Stimulated activated CD8-positive, alpha-beta memory T cell treated with anti-CD3 and anti-CD28 coated beads, Interleukin-4, amount 100 ng/mL, for 1 hour (primary cell): ENCODE measurements at places on chromosomes 16 and 17.

DNA sequence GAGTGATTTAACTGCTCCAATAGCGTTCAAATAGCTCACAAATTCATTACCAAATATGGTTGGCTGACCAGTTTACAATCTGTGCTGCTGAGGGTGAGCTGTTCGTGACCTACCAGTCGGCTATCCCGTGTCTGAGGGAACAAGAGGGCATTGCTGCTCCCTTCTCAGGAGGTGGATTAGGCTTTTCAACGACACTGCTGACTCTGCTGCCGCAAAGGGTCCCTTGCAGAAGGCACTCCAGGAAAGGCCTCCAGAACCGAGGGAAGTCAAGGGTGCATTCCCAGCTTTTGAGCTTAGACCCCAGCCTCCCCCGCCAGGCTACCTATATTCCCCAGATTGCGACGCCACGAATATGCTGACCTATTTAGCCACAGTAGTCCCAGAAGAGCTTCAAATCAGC, 32.3 kb downstream of the GJC1 start:
- DNase-seq, result no peak

- no peak for DNase-seq
Observed at GRCh38 chr17:21263376-21263775, 10.2 kb upstream of the NATD1 start.

GRCh38 chr17:74424117-74424516, 7.8 kb upstream of the GPRC5C start:
- DNase-seq, result no peak

DNA sequence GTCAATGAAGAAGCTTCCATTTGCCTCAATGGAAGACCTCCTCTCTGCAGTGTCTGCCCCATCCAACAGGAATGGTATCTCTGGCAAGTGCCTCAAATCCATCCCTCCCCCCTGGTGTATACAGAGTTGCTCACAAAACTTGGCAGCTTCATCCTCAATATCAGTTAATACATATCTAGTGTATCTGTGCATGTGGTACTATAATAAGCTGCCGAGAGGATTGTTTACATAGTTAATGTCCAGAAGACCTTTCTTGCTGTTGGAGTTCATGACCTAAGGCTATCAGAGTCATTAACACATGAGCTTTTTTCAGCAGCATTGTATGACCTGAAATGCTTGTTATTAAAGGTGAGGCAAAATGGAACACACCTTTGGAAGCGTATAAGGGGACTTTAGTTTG, 14.0 kb upstream of the RASL10B start:
- no peak for DNase-seq

- no peak for DNase-seq
Observed at GRCh38 chr16:12802661-12803060, 1.0 kb downstream of the CPPED1 start.

GRCh38 chr17:75738218-75738802, 17.1 kb downstream of the ITGB4 start:
- no peak for DNase-seq

DNA sequence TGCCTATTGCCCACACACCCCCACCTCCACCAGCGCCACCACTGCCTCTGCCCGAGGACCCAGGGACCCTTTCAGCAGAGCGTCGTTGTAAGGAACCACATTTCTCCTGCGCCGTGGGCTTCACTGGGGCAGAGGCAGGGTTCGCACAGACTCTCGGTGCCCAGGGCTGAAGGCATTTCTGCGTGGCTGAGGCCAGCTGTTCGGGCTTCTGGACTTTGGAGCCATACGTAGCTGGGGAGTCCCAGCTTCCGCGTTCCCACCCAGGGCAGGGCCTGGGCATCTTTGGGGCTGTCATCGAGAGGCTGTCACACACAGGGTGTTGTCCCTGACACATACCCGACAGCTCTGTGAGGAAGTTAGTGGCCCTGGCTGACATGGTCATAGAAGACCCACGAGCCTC, 16.0 kb upstream of the SMIM5 start:
- no peak for DNase-seq

DNA sequence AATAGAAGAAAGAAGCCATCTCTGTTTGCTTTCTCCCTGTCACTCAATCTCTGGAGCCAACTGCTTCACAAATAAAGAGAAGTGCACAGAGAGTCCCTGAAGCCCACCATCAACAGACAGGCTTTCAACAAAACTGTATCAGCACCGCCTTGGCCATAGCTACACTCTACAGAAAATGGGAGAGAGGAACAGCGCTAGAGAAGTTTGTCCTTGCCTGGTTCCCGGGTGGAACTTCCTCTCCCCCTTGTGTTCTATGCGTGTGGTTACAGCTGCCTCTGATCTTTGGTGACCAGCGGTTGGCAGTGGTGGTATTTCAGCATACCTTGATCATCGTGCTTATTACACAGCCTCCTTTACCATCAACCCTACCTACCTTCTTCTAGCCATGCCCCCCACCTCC, 91.4 kb upstream of the CCL2 start:
- DNase-seq, result no peak

DNA sequence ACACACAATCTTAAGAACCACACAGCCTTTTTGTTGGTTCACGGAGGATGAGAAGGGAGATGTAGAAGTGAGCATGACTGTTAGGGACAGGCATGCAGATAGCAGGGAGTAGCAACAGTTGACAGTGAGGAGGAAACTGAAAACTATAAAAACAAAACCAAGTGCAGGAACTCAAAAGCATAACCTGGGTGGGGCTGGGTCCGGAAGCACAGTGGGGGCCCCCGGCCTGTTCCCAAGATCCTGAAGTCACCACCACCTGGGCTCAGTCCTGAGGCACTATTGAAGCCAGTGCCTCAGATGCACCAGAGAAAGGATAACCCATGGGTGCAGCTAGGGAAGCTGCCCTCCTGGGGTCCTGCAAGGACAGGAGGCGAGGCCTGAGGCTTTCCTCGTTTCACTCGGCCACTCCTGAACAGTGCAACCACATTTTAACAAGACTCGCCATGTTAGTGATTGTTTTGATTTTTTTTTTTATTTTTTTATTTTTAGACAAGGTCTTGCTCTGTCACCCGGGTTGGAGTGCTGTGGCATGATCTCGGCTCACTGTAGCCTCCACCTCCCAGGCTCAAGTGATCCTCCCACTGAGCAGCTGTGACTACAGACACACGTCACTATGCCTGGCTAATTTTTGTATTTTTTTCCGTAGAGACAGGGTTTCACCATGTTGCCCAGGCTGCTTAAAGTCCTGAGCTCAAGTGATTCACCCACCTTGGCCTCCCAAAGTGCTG, 27.7 kb upstream of the CBX4 start:
- no peak for DNase-seq

GRCh38 chr17:74923538-74924249, 379 bp upstream of the OTOP2 start:
- DNase-seq, result peak; percentile 42

GRCh38 chr17:60167065-60167741, 17.4 kb downstream of the CA4 start:
- no peak for DNase-seq

- DNase-seq, result peak; percentile 19
Observed at GRCh38 chr17:28953444-28954118, 2.3 kb upstream of the PHF12 start.

GRCh38 chr16:89409161-89409711, 81.1 kb downstream of the ANKRD11 start:
- DNase-seq, result peak; percentile 34

GRCh38 chr16:23679274-23679985, 741 bp downstream of the PLK1 start:
- no peak for DNase-seq

DNA sequence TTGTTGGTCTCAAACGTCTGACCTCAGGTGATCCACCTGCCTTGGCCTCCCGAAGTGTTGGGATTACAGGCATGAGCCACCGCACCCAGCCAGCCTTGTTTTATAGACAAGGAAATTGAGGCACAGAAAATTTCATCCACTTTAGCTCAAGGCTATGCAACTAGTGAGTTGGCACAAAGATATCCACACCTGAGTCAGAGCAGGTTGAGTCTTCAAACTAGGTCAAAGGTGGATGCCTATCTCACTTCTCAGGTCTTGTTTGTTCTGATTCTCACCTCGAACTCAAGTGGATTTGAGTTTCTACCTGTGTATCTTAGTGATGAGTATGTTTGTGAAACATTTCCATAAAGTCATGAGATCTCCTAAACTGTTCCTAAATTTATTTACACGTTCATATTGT, 35.6 kb upstream of the GAS7 start:
- no peak for DNase-seq

DNA sequence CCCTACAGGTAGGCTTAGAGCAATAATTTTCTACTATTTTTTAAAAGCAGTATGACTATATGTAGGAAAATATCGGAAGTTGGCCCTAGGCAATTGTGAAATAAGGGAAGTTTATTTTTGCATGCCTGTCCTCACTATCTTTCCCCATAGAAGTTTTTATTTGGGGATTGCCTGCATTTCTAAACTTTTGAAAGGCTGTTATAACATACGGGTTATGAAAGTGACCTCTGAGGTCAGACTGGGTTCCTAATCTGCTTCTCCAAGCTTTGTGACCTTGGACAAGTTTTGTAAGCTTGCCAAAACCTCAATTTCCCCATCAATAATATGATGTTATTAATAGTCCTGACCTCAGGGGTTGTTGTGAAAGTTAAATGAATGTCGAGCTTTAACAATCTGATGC, 67.1 kb downstream of the ARHGAP44 start:
- DNase-seq, result no peak

GRCh38 chr17:74040729-74041128, 162.7 kb upstream of the RPL38 start:
- DNase-seq, result no peak

DNA sequence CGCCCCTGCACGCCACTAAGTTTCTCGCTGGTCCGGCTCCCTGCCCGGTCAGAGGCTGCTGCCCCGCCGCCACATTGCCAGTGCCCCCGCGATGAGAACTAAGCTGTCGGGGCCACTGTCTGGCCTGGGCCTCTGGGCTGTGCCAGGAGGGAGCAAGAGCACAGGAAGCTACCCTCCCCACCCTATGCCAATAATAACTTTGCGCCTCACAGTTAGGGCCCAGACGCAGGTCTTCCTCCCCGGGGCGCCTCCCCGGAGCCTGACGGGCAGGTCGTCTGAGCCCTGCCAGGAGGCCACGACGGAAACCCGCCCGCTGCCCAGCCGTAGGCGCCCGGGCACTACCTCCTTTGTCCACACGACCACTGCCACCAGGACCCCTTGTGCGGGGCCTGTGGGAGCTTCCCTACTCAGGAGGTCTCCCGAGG, 1.5 kb downstream of the ZFPM1 start:
- DNase-seq, result no peak

DNA sequence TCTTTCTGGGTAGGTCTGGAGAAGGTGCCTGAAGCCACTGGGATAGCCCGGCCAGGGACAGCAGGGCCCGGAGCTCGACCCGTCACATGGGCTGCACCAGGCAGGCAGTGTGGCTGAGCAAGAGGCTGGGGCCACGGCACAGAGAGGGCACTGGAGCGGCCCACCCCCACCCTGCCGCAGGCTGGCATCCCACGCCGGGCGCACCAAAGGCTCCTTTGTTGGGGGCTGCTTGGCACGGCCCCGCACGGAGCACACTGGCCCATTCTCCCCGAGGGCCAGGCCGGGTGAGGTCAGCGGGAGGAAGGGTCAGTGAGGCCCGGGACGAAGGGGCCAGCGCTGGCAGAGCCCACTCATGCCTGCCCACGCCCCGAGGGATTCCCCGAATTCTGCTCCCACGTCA, 36.5 kb upstream of the PVALEF start:
- DNase-seq, result no peak

GRCh38 chr16:81765111-81765919, 13.8 kb upstream of the PLCG2 start:
- DNase-seq, result no peak

- DNase-seq, result no peak
Observed at GRCh38 chr16:88303890-88304819, 78.6 kb upstream of the ZNF469 start.

- no peak for DNase-seq
Observed at GRCh38 chr16:19138601-19139000, 24.8 kb downstream of the ITPRIPL2 start.

DNA sequence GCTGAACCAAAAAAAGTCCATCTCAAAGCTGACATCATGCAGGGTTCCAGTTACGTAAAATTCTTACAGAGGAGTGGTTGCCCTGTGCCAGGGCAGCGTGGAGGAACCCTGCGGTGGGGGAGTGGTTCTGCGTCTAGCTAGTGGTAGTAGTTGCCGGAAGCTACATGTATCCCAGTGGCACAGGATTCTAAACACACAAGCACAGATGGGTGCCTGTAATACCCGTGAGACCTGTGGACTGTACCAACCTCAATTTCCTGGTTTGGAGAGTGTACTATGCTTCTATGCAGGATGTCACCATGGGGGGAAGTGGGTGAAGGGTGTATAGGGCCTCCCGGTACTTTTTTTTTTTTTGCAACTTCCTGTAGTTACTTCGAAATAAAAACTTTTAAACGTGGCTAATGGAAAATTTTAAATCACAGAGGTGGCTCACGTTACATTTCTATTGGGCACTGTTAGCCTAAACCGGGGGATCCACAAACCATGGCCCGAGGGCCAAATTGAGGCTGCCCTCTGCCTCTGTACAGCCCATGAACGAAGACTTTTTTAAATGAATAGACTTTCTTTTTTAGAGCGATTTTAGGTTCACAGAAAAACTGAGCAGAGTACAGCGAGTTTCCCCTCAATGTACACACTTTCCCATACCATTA, 38.5 kb downstream of the TBC1D16 start:
- peak; percentile 60 for DNase-seq

GRCh38 chr17:50820651-50821050, 14.7 kb upstream of the WFIKKN2 start:
- DNase-seq, result no peak

GRCh38 chr16:54201200-54201599, 85.4 kb downstream of the IRX3 start:
- DNase-seq, result no peak

DNA sequence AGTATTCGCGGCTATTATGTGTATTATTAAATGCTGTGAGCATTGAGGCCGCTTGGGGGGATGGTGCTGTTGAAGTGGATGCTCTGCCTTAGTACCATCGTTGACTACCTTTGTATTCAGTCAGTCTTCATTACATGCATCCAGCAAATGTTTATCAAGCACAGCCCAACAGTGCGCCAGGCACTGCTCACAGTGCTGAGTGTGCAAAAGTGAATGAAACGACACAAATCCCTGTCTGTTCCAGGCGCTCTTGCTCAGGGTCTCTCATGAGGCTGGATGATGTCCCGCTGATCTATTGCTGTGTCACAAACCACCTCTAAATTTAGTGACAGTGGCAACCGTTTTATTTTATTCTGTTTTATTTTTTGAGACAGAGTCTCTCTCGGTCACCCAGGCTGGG, 53.8 kb downstream of the OTOA start:
- no peak for DNase-seq

- DNase-seq, result no peak
Observed at GRCh38 chr17:16417399-16417798, 2.0 kb downstream of the TRPV2 start.

- no peak for DNase-seq
Observed at GRCh38 chr16:67349172-67349571, 22.6 kb downstream of the LRRC36 start.

- no peak for DNase-seq
Observed at GRCh38 chr16:11280616-11281522, at the start of gene PRM1. TSS of gene PRM1 (minus strand) at chr16:11281330. CDS start at chr16:11281238, 92 bp downstream.

- DNase-seq, result no peak
Observed at GRCh38 chr17:63475491-63476412, 1.1 kb upstream of the ACE start.
